NB4 (cell line): ENCODE measurements at places on chromosomes 1 and 21.

DNA sequence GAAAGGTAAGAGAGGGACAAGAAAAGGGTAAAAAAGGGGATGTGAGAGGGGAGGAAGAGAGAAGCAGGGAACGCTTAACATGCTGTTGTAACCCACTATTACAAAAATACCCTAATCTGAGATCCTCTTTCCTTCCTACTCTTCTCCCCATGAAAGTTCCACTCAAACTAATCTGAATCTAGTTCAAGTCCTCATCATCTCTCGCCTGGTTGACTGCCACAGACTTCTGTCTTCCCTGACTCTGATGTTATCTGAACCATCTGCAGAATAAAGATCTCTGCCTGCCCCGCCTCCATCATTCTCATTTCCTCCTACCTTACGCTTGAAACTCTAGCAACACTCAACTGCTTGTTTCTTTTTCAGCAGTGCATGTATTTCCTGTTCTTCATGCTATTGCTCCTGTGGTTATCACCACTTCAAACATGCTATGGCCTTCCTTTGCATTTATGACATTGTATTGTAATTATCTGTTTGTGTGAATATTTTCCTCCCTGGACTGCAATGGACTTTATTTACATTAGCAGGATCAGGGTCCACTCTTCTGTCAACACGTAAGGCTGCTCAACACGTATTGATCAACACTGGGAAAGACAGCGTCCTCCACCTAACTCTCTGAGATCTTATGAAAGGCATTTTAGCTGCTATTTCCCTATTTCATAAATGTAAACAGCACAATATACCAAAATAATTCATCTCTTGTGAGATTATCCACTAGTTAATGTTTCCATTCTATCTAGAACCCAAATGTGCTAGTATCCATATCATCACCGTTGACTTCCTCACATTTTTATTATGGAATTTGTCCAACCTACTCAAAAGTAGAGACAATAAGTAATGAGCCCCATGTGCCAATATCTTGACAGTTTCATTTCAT, 215.5 kb upstream of the USP25 start:
- DNase-seq, result no peak

DNA sequence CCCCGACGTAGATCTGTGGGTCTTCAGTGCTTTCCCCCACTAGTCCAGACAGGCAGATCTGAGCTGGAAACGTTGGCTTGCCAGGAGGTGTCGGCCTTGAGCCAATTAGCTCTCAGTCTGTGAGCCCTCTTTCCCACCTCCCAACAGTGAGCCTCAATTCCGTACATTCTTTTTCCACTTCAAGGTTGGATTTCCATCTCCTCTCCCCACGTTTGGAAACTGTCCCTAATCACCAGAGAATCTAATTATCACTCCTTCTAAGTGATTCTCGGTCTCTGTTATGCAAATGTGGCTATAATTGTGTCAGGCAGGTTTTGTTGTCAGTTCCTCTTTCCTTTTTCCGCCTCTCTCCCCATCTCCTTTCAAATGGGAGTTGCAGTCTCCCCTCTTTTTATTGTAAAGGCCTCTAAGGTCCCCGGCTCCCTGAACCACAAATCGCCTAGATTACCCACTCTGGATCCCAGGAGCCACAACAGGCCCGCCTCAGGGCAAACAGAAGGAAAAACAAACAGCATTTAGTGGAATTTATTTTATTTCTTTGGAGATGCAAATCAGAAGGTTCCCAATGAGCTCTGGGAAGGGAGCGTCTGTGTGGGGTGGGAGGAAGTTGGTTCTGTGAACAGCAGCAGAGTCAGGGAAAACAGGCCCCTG, 29.4 kb upstream of the LRRN2 start:
- no peak for DNase-seq

DNA sequence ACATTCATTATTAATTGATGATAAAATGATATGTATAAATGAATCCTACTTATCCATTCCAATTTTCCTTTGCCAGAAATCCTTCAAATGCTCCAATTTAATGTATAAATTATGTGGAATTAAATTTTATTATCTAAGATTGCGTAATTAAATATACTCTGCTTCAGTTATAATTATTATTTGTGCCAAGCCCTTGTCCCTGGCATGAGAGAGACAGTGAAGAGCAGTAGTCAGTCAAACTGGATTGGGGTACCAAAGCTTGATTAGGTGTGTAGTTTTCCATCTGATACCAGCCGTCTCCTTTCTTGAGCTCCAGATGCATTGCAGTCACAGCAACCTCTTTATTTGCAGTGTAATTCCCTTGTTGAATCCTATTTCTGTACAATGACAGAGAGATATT, 22.4 kb upstream of the MTF2 start:
- no peak for DNase-seq

- DNase-seq, result peak; percentile 26
These were observed 14.7 kb downstream of the INTS3 start for GRCh38 chr1:153742411-153743142.

- no peak for DNase-seq
These were observed 184.2 kb downstream of the EIF4G3 start for GRCh38 chr1:20992322-20993056.

GRCh38 chr1:74505928-74506710, 6.3 kb downstream of the LRRC53 start:
- DNase-seq, result no peak

GRCh38 chr1:27299385-27300271, 22.3 kb upstream of the TMEM222 start:
- no peak for DNase-seq

DNA sequence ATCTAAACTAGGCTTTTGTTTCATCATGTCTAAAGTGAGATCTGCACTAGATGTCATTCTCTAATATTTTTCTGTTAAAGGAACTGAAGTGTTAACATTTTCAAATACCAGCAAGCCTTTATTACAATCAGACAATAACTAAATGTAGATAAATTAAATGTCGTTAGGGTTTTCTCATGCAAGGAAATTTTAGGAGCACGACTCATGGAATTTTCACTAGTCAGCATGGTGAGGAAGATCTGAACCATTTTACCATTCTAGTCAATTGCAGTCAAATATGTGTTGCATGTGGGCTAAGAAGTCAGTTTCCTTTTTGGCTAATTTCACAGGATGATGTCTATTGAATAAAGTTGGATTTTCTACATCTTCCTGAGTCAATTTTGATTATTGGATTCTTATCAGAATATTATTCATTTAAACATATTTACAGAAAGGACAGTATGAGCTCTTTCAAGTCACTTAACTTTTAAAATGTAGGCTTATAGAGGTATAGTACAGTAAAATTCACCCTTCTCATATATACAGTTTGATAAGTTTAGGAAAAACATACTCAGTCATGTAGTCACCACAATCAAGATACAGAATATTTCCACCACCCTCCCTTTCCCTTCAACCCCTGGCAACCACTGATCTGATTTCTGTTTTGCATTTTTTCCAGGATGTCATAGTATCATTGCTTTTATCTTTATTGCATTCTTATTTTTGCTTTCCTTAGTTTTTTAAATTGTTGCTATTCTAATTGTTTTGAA, 9.2 kb downstream of the GCSAML start:
- DNase-seq, result no peak

- peak; percentile 99 for DNase-seq
These were observed 37.0 kb downstream of the NUAK2 start for GRCh38 chr1:205284420-205285144.

DNA sequence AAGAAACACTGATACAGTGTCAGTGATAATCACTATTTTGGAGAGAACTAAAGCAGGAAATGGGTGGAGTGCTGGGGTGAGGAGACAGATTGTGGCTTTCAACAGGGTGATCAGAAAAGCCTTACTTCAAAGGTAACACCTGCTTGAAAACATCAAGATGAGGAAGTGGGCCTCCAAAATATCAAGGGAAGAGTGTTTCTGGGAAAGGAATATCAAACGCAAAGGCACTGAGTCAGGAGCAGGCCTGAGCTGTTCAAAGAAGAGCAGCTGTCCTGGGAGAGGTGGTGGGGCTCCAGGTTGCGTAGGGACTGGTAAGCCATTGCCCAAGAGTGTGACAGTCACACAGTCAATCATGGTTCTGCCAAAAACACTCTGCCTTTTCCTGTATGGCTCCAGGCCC, 47.1 kb upstream of the ATP1A1 start:
- DNase-seq, result no peak

- no peak for DNase-seq
These were observed 12.7 kb downstream of the TNNT2 start for GRCh38 chr1:201364808-201365105.

- DNase-seq, result peak; percentile 74
These were observed 389.9 kb downstream of the SMYD3 start for GRCh38 chr1:246117066-246117791.

- no peak for DNase-seq
These were observed 57.5 kb downstream of the MAP3K7CL start for GRCh38 chr21:29187944-29188343.

DNA sequence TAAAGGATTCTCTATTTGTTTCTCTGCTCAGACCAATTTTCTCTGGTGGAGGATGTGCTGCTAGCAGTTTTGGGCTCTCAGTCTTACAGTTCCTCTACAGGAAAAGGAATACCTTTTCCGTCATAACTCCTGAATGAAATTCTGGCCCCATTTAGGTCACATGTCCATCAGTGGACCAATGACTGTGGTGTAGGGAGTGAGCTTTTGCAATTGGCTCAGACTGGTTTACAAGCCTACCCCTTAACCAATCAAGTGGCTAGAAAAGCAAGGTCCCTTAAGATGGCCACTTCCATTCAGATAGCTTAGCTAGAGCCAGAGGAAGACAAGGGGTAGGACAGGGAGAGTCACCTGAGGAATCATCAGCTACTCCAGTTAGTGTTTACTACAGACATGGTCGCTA, 16.4 kb upstream of the ZNF281 start:
- no peak for DNase-seq

GRCh38 chr21:32380940-32381339, 11.9 kb downstream of the URB1 start:
- DNase-seq, result no peak

GRCh38 chr1:209628618-209629299, 23.5 kb downstream of the LAMB3 start:
- DNase-seq, result no peak

DNA sequence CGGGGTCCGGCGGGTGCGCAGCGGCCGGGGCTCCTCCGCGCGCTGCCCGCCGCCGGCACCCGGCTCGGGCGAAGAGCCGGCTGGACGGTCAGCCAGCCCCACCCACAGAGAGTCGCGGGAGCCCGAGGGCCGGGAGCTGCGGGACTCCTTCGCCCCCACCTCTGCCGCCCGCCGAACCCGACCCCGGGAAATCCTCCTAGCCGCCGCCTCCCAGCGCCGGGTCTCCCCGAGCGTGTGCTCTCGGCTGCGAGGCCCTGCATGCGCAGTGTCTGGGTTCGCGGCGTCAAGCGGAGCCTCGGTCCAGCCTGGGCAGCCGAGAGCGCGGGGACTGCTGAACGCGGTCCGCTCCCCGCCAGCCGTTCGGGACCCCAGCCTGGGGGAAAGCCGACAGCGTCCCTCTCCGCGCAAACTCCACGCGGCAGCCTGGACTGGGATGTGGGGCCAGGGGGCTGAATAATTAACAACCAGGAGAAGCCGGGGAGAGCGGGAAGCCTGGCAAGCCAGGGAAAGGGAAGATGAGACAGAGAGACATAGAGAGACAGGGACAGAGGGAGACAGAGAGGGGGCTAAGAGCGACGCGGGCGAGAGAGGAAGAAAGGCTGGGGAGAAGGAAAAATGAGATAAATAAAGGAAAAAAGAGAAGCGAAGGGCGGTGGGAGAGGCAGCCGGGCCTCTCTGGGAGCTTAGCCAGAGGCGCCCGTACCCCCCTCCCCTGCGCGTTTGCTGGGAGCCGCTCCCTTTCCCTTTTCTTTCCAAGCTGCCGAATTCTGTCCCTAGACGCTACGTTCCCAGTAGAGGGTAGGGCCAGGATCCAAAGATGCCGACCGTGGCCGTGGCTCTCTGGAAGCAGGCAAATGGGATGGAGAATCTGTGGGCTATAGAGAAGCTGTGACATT, 64.2 kb downstream of the MEF2D start:
- DNase-seq, result no peak

DNA sequence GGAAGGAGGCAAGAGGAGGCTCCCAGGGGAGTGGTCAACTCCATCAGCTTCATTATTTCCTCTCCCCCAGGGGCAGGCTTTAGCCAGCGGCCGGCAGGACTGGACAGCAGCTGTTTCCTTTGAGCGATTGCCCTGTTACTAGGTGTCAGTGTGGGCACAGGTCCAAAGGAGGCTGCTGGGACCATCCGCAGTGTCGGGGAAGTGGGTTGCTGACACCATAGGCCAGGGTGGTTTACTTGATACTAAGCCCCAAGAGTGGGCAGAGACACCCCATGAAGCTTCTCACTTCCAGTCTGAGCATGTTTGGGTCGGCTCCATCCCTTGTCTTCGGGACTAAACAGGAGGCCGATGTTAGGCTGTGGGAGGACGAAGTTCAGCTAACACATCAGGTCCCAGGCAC, 63.6 kb downstream of the KAZN start:
- no peak for DNase-seq

DNA sequence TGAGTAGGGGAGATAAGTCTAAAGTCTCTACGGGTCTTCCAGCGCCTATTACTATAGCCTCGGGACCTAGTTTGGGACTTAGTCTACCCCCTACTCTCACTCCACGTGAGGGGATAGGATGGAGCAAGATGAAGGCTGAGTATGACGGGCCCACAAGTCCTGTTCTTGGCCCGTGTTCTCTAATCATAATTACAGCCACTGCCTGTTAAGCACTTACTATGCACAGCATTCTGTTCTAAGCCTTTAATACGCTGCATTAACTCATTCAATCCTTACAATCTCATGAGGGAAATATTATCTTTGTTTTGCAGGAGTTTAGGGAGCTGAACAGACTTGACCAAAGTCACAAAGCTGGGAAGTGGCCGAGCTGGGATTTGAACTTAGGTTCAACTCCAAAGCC, 23.9 kb upstream of the EPB41 start:
- DNase-seq, result no peak

DNA sequence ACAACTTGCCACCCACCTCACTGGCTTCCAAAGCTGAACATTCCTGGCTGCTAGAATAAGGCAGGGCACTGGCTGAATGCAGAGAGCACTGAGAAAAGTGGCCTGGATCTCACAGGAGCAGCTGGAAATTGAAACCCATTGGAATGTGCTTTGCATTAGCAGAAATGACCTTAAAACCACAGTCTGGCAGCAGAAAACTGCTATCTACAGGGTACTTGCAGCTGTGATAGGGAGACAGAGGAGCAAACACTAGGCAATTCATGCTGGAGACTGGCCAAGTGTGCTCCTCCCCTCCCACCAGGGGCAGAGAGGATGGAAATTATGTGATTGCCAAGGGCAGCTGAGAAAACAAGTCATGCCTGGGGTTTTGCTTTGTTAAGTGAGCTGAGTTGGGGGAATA, 47.2 kb downstream of the HSD3B1 start:
- no peak for DNase-seq

- DNase-seq, result no peak
These were observed 15.7 kb upstream of the TMEM51 start for GRCh38 chr1:15137809-15138208.

DNA sequence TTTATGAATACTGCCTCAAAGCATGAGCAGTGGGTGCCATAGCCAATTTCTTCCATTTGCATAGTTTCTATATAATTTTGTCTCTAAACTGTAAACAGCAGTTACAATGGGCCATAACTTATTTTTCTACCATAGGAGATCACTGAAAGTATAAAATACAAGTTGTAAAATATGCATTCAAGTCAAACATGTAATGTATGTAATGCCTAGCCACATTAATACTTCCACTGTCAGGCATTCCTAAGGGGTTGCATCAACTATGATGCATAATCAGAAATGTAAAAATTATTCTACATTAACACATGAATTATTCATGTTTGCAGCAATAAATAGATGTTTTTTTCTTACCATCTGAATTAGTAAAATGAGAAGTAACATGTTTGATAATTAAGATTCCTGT, 560.3 kb upstream of the ZP4 start:
- DNase-seq, result no peak

GRCh38 chr1:13760340-13760739, 60.4 kb downstream of the PRDM2 start:
- DNase-seq, result no peak

- no peak for DNase-seq
These were observed 33.3 kb upstream of the COL18A1 start for GRCh38 chr21:45371655-45372054.
